Ecto neural progenitor cell (in vitro differentiated cells): ENCODE measurements at places on chromosomes 2 and 18.
A peak's percentile ranks its signal among the peaks of the same experiment; 100 is the strongest.

DNA sequence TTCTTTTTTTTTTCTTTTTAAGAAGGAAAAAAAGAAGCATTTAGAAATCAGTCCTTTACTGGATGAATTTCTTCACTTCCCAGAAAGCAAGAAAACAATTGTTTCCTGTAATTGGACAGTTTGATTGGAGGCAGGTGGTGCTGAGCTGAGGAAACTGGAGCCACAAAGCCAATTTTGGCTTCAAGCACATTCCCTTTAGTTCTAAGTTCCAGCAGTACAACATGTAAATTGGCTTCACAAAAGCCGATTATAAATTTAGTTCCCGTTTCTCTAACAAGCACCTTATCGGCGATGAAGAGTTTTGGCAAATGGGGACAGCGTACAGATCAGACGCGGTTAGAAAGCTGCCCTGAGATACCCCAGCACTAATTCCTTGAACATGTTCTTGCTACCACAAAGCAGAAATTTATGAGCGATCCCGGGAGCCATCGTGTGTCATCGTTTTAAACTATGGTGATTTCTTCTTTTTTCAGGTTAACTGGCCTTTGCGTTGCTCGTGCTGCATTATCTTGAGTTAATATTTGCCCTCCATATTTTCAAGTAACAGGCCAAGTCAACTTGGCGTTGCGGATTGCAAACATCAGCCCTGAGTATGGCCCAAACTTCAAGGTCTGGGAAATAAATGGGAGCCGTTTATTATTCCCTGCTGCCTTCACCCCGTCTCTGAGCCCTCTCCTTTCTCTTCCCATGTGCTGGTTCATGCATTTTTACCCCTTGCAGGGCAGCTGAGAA is 190.4 kb upstream of the ID2 start:
- DNase-seq, result no peak

DNA sequence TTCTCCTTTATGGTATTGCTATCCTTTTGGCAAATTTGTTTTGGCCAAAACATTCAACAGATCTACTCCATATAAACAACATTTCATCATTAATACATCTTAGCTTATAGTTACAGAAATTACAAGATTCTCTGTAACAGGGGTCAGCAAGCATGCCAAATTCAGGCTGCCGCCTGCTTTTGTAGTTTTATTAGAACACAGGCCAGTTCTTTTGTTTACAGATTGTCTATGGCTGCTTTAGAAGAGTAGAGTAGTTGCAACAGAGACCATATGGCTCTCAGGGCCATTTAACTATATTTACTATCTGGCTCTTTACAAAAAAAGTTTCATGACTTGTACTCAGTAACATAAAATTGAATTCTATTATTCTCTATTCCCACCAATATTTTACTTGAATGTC is 53.9 kb downstream of the LNPK start:
- DNase-seq, result no peak

- no peak for DNase-seq
Measured at GRCh38 chr18:65287652-65288051, 463.2 kb upstream of the CDH7 start.

DNA sequence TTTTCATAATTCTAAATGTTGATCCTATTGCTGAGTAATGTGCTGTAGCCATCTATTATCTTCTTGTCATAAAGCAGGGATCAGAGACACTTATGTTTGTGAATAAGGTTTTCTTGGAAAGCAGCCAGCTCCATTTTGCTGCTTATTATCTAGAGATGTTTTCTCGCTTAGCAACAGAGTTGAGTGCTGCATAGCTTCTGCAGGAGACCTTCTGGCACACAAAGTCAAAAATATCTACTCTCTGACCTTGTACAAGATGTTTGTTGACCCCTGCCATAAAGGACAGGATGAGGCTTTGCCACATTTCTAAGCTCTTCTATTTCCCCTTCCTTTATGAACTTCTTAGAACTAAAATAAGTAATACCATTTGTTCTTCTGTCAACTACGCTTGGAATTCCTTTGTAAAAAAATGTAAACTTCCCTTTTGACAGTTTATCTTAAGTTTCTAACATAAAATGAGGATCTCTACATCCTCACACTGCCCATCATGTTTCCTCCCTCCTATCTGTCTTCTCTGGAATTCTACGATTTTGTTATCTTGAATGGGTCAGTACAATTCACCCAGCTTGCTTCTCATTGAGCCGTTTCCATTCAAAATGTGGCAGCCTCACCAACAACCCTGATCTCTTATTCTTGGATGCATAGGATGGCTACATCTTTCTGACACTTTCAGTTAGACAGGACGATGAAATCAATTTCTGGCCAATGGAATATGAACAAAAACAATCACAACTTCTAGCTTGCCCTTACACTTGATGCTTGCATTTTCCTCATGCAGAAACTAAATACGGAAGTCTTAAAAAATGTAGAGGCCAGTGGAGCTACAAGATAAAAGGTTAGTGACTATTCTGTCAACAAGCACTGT is 1377.0 kb downstream of the SUCLG1 start:
- DNase-seq, result no peak

DNA sequence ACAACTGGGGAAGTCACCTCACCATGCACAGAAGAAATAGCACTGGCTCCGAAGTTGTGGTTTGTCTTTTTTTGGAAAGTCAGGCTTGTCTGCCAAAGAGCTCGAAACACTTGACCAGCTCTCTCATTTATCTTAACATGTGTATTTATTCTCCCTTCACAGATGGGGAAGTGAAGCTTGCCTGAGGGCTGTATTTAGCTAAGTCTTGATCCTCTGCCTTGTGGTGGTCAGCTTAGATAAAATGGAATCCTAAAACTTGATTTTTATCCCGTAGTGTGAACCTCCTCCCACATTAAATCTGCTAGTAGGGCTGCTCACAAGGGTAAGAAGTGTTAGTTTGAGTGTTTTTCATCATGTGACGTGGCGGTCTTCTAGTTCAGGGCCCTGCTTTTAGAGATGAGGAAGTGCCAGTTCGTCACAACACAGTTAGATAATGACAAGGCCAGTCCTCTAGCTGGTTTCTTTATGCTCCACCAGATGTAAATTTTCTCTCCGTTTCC is 89.7 kb downstream of the TMEM247 start:
- no peak for DNase-seq

- DNase-seq, result no peak
Measured at GRCh38 chr18:5746844-5747243, 148.5 kb downstream of the TMEM200C start.

DNA sequence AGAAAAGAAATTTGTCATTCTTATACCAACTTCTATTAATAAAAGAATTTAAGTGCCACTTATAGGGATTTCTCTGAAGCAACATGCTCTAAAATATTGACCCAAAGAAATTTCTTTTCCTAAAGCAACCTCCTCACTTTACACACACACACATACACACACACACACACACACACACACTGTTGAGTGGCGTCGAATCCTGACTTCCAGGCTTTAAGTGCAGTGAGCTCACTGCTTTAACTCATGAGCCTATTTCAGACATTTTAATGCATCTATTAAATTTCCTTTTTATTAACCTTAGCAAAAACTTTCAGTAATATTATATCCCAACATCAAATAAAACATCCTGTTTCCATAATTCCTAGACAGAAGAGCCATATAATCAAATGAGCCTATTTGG is 229.1 kb upstream of the ACVR2A start:
- DNase-seq, result no peak

- DNase-seq, result peak; percentile 39
Measured at GRCh38 chr2:119477113-119477505, 45.5 kb downstream of the TMEM37 start.

GRCh38 chr2:43041173-43041591 is 185.2 kb downstream of the ZFP36L2 start:
- DNase-seq, result no peak

GRCh38 chr2:54599914-54600313 is 123.5 kb upstream of the EML6 start:
- DNase-seq, result no peak

DNA sequence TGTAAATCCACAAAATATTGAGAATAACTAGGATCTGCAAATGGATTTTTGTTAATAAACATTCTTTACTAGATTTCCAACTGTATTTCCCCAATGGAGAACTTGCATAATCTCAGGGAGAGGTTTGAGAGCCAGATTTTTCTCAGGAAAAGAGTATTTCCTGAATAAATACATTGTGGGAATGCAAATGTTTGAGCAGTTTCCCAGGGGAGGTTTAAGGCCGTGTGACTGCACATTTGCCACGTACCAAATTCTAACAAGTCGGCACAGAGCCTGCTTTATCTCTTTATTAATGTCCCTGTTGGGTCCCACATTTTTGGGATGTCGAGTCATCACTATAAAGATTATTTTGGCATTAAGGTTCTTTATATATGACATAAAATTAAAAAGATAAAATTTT is 27.0 kb downstream of the TFPI start:
- no peak for DNase-seq

GRCh38 chr2:152200565-152201465 is 25.3 kb upstream of the STAM2 start:
- DNase-seq, result peak; percentile 57

GRCh38 chr2:30331869-30332268 is 100.5 kb downstream of the LBH start:
- DNase-seq, result no peak

GRCh38 chr2:152743002-152743401 is 24.6 kb downstream of the ARL6IP6 start:
- no peak for DNase-seq

GRCh38 chr2:53998834-53999233 is 28.0 kb upstream of the PSME4 start:
- DNase-seq, result no peak

DNA sequence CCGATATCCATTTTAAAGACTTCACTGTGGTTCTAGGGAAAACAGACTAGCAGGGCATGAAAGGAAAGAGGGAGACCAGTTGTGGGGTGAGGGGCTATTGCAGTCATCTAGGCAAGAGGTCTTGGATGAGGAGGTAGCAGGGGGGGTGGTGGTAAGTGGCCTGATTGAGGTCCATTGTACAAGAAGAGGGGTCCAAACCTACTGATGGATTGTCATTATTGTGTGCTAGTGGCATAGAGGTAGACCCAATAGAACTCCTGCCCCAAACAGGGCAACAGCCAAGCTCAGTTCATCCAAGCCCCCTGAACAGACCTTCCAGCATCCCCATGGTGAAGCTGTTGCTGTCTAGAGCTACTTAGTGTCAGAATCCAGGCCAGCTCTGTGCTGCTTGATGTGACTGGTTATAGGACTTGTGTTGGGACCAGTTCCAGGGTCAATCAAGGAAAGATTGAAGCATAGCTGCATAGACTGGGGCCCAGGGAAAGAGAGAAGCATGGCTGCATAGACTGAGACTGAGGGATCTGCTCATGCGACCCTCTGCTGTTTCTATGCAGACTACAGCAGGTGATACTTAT is 7.0 kb downstream of the ASAP2 start:
- no peak for DNase-seq

DNA sequence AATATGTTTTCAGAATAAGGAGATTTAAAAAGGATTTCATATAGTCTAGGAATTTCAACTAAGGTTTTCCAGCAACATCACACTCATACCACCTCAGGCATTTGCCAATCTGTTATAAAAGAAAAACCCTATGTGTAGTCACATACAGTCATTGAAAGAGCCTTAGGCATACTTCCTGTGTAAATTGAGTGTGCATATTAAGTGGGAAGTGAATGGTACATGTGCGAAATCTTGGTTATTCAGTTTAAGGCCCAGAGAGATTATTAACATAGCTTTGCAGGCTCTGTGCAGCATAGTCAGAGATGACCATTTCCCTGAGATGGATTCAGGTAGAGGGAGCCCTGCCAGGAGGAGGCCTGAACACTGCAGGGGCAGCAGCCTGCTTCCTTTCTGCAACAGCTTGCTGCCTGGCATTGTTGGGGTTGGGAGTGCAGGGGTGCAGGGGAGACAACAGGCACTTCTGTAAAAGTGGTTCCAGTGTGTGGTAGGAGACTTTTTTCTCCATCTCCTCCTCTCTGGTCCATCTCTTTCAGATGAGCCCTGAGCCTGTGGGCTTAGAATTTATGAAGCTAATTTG is 100.1 kb upstream of the OSR1 start:
- no peak for DNase-seq

DNA sequence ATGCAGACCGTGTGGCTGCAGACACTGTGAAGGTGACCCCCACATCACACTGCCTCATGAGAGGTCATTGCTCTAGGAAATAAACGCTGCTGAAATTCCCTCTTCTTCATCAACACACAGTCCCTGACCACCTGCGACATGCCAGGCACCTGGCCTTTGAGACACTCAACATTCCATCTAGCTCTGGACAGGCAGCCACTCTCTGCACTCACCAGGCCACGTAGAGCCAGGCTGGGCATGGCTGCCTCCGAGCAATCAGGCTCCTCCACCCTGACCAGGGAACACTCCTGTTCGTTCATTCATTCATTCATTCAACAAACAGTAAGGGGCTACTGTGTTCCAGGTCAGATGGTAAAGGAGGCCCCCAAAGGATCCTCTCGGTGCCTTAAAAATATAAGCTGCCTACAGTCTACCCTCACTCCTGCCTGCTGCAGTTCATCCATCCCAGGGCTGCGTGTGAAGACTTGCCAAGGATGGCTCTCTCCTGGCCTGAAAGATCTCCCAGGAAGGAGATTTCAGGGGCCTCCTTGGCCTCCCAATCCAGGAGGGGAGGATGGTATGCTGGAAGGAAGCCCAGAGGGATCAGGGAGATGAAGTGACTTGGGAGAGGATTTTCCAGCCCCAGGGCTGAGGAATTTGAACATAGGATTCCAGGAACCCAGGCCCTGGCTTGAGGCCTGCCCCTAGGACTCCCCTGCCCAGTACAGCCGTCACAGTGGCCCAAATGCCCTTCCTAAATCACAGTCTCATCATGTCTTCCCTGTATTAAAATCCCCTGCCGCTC is 66.7 kb downstream of the TNS1 start:
- DNase-seq, result no peak
